Activated CD4-positive, alpha-beta T cell treated with anti-CD3 and anti-CD28 coated beads for 36 hours (primary cell): ENCODE measurements at places on chromosomes 7 and 10. TPM values are rescaled to one million over a fixed set of nuclear protein-coding genes. Genes with fewer than 3 reads are reported as not detected.
A peak's percentile ranks its signal among the peaks of the same experiment; 100 is the strongest.

DNA sequence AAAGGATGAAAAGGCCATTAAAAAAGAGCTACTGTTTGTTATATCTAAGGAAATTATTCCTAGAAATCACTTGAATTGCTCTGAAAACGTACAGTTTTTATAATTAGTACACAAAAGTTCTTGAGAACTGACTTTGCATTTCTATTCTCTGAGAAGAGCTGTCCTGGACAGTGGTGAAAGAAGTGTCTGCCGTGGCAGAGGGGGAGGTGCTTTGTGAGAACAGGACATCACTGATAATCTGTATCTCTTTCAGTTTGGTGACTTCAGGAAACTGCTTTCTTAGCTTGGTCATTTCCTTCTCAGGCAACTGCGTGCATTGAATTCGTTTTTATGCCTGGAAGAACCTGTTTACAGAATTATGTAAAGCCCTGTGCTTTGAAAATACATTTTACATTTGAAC lies 52.1 kb downstream of the POLL start:
- no peak for DNase-seq
- no peaks in the 10 kb centered on the region for H3K4me1 ChIP-seq
- H3K27ac ChIP-seq, result no peak overlapping the region
- no peak overlapping the region for H3K4me3 ChIP-seq
- H3K36me3 ChIP-seq, result peaks cover 14% of the 10 kb centered on the region
- no peaks in the 10 kb centered on the region for H3K27me3 ChIP-seq

DNA sequence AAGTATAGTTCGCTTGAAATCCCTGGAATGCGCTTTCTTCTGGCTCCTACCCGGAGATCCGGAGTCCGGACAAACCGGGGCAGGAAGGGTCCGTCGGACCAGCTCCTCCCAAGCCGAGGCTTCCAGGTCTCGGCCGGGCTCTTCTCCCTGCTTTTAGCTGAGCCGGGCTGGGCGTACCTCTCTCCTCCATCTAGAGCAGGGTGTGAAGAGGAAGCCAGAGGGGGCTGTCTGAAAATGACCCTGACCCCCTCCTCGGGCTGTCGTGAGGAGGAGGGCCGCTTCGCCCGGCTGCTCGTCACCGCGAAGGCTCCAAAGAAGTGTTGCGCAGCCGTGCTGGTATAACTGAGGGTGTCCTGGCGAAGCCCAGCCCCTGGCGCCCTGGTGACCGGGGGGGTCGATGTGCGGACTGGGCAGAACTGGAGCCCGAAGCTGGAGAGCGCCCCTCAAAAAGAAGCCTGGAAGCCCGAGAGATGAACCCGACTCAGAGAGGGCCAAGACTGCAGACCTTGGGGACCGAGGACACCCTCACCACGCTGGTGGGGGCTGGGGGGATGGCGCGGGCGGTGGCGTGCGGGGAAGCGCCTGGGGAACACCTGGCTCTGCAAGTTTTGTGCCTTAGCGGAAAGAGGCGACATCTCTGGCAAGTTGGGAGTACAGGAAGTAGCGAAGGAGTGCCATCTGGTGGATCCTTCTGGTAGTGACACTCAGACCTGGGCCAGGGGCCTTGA lies 5.7 kb downstream of the KAZALD1 start:
- H3K36me3 ChIP-seq, result no peaks in the 10 kb centered on the region
- peak overlapping the region; percentile 72 for H3K4me3 ChIP-seq
- H3K27ac ChIP-seq, result peak overlapping the region; percentile 25
- peaks cover 28% of the 10 kb centered on the region for H3K4me1 ChIP-seq
- peak; percentile 87 for DNase-seq
- H3K27me3 ChIP-seq, result peaks cover 30% of the 10 kb centered on the region

- H3K4me1 ChIP-seq, result peaks cover 4% of the 10 kb centered on the region
- no peak overlapping the region for H3K4me3 ChIP-seq
- H3K36me3 ChIP-seq, result no peaks in the 10 kb centered on the region
- H3K27ac ChIP-seq, result no peak overlapping the region
- peaks cover 38% of the 10 kb centered on the region for H3K27me3 ChIP-seq
These were observed 1.5 kb upstream of the ELN start for GRCh38 chr7:74026406-74026902.

Gene HSPA12A
- 0.74 TPM for total RNA-seq

Gene TUBAL3
- total RNA-seq, result not detected
